ENCODE measurements at places on chromosomes 1 and 21.

DNA sequence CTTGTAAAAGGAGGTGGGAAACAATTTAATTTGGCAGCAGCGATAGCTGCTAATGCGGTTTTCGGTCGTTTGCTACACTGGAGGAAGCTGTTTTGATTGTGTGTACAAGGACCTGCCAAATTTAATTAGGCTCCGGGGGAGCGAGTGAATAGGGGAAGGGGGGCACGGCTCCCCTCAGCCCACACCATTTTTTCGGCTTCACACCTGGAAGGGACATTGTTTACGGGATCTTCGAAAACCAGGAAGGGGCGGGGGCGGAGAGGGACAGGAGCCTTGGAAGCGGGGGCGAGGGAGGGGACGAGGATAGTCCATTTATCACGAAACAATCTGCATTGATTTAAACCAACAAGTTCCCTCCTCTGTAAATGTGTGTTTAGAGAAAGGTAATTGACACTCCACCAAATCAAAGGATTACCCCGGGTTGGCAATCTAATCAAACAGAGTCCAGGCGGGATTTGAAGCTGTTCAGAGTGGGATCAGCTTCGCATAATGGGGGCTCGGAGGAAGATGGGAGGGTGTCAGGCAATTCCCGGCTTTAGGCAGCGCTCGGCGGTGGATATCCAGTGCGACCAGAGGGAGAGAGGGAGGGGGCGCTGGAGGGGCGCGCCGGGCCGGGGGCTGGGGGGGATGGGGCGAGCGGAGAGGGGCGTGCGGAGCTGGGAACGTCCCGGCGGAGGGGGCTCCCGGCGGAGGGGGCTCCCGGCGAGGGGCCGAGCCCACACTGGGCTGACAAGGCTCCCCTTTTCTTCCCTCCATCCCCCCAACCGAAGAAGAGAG lies 9.8 kb downstream of the PAX7 start:
- DNase-seq = no peak

GRCh38 chr1:23577056-23578004 lies 18.0 kb upstream of the ID3 start:
- DNase-seq = no peak

GRCh38 chr21:35449846-35450245 lies 400.7 kb upstream of the RUNX1 start:
- no peak for DNase-seq

DNA sequence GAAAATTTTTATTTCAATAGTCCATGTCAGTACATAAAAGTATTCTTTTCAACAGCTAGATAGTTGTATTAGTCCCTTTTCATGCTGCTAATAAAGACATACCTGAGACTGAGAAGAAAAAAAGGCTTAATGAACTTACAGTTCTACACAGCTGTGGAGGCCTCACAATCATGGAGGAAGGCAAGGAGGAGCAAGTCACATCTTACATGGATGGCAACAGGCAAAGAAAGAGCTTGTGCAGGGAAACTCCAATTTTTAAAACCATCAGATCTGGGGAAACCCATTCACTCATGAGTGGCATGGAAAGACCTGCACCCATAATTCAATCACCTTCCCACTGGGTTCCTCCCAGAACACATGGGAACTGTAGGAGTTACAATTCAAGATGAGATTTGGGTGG lies 50.7 kb downstream of the PTGFR start:
- DNase-seq = no peak

GRCh38 chr1:3013371-3014049 lies 7.8 kb upstream of the ACTRT2 start:
- DNase-seq = no peak

DNA sequence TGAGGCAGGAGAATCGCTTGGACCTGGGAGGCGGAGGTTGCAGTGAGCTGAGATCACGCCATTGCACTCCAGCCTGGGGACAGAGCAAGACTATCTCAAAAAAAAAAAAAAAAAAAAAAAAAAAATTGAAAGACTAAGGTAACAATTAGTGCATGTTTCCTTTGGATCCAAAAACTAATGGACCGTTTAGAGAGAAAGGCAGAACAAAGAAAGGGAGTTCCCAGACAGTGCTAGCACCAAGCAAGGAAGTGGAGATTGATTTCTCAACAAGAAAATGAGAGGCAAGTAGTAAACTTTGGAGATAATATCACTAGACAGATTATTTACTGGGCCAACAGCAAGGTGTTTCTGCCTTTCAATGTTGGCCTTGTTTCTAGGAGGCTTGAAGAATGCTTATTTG lies 24.2 kb downstream of the ATP1B1 start:
- DNase-seq = no peak

- DNase-seq = no peak
Measured at GRCh38 chr1:208939537-208940085, 643.9 kb upstream of the CAMK1G start.

DNA sequence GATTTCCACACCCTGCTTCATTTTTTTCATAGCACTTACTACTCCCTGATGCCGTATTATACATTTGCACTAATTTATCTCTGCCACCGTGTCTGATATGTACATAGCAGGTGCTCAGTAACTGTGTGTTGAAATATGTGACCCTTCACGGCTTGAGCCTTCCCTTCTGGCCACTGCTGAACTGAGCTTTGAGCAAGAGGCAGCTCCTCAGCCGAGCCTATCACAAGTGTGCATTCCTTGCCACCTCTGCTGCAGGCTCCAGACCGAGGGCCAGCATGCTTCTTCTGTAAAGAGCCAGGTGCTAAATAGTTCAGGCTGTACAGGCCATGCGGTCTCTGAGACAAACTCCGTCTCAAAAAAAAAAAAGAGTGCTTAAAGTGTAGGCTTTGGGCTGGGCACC lies 22.6 kb downstream of the PLEKHM2 start:
- DNase-seq = no peak

DNA sequence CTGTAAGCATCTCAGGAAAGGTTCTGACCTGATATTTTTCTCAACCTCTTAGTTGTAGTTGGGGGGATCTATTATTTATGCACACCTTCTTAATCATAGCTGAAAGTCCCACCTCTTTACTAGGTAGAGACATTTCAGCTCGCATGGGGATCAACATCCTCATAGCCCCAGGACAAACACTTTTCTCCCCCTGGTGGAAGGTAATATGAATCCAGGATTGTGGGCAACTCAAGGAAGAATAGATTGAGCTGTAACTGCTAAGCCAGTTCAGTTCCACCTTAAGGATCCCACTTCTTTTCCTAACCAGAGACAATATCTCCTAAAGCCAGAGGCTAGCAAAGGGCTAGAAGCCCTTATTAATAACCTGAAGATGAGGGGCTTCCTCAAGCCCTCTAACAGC lies 25.4 kb upstream of the SMYD3 start:
- no peak for DNase-seq

DNA sequence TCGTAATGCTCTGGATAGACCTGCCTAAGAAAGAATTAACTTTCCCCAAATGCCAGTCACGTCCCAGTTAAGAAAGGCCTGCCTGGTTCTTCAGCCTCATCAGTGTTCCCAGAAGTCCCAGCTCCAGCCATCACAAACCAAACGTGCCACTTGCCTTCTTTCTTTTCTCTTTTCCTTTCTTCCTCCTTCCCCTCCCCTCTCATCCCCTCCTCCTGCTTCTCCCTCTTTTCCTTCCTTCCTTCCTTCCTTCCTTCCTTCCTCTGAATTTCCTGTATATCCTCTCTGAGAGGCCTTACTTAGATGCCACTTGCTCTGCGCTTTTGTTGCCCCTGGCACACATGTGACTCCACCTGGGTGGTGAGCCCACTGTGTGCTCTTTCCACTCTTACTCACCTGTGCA lies 228.2 kb downstream of the NFIA start:
- DNase-seq = no peak

- no peak for DNase-seq
Measured at GRCh38 chr1:38839363-38839762, 20.2 kb downstream of the RRAGC start.

DNA sequence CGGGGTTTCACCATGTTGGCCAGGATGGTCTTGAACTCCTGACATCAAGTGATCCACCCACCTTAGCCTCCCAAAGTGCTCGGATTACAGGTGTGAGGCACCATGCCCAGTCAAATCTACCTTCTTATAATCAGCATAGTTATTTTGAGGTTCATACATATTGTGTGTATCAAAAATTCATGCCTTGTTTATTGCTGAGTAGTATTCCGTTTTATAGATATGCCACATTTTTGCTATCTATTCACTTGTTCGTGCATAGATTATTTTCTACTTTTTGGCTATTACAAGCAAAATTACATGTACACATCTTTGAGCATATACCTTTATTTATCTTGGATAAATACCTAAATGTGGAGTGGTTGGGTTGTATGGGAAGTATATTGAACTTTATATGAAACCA lies 344.9 kb downstream of the CAMTA1 start:
- no peak for DNase-seq

- DNase-seq = no peak
Measured at GRCh38 chr1:57986432-57986831, 560.1 kb downstream of the OMA1 start.

DNA sequence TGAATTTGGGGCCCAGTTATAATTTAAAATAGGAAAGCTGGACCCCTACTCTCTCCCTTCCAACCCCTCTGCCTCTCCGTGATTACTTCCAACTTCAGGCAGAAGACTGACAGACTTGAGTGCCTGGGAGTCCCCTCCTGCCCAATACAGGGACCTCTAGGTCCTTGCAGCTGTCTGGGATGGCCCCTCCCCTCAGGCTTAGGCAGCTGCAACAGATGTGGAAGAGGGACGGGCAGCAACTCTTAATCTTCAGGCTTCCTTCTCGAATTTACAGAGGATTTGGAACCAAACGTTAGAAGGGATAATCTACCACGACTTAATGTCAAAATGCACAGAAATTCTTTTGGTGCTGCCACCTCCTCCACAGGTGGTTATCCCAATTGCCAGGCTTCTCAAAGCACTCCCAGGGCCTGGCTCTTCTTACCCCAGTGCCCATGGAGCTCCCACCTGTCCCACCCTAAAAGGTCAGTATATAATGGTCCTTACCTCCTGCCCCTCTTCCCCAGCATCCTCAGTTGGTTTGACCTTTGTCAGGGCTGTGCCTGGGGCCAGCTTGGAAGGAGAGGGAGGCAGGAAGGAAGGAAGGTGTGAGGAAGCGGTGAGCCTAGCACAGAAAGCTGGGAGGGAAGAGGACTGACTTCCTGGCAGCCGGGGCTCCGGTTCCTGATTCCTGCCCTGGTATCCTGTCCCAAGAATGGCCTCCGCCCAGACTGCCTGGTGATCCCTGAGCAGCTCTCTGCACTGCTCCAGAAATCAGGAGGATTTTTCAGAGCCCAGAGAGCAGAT lies 2.8 kb downstream of the PEA15 start:
- DNase-seq = no peak

DNA sequence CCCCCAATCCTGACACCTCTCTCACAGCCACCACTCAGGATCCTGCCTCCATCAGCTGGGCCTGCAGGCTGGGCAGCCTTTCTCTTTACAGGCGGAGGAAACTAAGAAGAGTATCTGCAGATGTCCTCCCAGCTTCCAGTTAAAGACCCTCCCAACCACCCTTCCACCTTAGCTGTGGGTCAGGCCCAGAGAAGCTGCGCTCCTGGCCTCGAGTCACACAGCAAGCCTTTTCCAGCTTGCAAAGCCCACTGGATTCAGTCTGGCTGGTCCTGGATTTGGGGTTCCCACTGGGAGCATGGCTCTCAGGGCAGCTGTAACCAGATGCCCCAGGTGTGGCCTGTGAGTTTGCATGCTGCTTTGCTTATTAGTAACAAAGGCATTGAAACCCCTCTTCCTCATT lies 19.9 kb downstream of the KCNQ4 start:
- no peak for DNase-seq

GRCh38 chr1:59494145-59494833 lies 197.4 kb downstream of the FGGY start:
- DNase-seq = no peak

- peak; percentile 67 for DNase-seq
Measured at GRCh38 chr1:46532498-46533178, 18.8 kb downstream of the KNCN start.

- DNase-seq = no peak
Measured at GRCh38 chr1:152959801-152960451, 10.5 kb upstream of the SPRR4 start.

GRCh38 chr1:159012495-159012894 lies 2.8 kb downstream of the IFI16 start:
- DNase-seq = no peak

- no peak for DNase-seq
Measured at GRCh38 chr1:172559572-172560210, 26.7 kb downstream of the SUCO start.

- DNase-seq = no peak
Measured at GRCh38 chr1:223017291-223017690, 125.8 kb downstream of the TLR5 start.

DNA sequence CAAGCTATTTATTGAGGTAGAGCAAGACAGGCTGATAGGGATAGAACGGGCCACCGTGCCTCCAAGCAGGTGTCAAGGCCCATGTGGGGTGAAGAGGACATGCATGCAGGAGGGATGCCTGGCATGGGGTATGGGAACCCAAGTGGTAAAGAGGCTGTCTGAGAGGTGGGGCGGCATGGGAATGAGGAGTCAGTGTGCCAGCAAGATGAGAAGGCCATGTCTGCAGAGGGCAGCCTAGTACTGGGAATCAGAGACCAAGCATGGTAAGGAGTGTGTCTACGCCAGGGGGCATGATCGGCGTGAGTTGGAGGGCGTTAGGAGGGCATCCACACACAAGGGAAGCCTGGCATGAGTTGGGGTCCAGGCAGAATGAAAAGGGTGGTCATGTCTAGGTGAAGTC lies 303.7 kb upstream of the PLD5 start:
- no peak for DNase-seq

- DNase-seq = no peak
Measured at GRCh38 chr1:64711266-64711665, 33.6 kb upstream of the RAVER2 start.

DNA sequence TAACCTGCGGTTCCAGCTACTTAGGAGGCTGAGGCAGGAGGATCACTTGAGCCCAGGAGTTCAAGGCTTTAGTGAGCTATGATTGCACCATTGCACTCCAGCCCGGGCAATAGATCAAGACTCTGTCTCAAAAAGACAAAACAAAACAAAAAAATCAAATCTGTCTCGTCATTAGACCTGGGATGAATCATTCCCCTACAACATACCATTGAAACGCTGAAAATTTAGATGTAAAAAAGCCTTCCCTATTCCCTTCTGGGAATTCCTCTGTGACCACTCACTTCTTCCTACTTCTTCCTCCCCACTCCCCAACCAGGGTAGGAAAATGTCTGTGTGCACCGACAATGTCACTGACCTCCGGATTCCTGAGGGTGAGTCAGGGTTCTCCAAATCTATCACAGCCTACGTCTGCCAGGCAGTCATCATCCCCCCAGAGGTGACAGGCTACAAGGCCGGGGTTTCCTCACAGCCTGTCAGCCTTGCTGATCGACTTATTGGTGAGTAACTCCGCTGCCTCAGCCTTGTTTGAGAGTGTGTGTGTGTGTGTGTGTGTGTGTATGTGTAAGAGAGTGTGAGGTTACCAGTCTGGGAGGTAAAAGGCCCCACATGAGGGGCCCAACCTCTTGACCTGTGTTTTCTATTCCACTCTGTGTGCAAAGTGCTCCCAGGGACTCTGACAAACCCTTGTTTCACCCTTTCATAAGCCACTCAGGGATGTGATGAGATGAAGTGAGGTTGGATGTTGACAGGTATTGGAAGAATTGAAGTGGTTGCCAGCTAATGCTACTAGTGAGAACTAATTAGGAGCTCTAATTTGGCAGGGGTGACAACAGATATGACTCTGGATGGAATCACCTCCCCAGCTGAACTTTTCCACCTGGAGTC lies 16.3 kb upstream of the SARS1 start:
- no peak for DNase-seq

GRCh38 chr1:73953186-73953585 lies 244.8 kb downstream of the LRRIQ3 start:
- DNase-seq = no peak

GRCh38 chr21:28604946-28605537 lies 387.6 kb downstream of the LTN1 start:
- no peak for DNase-seq
